Activated CD4-positive, alpha-beta memory T cell treated with anti-CD3 and anti-CD28 coated beads, Interleukin-2, amount 10 ng/mL, durations not matched to agents 7 days and 5 days (primary cell): ENCODE measurements at places on chromosomes 7 and 10. TPM values are rescaled to one million over a fixed set of nuclear protein-coding genes. Genes with fewer than 3 reads are reported as not detected.
A peak's percentile ranks its signal among the peaks of the same experiment; 100 is the strongest.

GRCh38 chr10:1601406-1601805 lies 135.9 kb downstream of the ADARB2 start:
- DNase-seq = no peak

Gene MAT1A
- total RNA-seq = not detected

DNA sequence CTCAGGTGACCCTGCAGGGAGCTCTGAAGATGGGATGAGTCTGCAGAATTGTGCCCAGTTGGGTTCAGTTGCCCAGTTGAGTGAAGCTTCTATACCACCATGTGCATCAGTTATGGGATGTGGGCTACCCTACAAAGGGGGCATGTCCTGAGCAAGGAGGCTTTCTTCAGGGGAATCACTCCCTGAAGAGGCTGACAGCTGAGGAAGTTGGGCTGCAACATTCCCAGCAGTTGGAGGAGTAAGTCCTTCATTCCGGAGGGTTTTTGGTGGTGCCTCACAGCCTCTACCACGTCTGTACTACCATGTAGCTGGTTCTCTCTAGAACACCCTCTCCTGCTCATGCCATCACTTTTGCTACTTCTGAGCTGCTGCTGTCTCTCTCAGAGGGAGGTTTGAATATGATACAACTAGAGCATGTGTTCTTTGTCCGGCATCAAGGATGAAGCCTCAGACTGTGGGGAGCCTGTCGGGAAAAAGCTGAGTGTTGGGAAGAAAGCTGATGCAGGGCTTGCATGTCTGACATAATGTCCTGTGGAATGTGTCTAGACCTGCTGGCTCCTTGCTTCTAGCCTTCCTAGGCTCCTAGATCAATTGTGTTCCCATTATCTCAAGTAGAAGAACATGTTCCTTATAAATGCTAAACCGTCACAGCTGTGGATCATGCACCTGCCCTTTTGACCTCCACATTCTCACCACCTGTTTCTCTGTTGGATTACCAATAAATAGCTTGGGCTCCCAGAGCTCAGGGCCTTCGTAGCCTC lies 355.8 kb downstream of the CCSER2 start:
- DNase-seq = no peak

Gene CDK1
- 125 TPM for total RNA-seq

Gene CRHR2
- not detected for total RNA-seq

Gene RABGEF1
- 22.1 TPM for total RNA-seq

DNA sequence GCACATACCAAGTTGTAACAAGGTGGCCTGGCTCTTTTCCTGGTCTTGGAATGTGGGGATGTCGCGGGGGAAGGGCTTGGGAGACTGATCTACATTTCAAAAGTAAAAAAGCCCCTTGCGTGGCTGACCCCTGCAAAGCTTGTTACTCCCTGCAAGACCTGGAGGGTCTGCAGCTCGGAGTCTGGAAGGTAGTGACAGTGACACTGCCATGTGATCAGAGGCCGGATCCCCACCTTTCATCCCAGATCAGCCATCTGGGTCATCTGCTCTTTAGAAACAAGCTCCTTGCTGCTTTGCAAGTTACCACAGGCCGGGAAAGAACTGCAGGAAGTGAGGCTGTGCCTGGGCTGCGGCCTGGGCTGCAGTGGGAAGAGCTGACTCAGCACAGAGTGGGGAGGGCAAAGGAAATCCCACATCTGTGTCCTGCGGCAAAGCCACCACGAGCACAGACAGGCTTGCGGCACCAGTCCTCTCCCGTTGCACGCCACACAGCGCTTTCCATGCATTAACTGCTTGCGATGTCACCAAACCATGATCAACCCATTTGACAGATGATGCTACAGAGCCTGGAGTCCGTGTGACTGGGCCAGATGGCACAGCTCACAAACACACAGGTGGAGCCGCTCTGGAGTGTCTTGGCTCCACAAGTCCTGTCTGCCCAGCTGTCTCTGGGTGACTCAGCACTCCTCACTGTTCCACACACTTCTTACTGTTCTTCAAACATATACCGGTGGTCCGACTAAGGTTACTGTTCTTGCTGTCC lies 97.7 kb downstream of the SH3PXD2A start:
- peak; percentile 49 for DNase-seq
